ENCODE measurements at places on chromosomes 2 and 18.

DNA sequence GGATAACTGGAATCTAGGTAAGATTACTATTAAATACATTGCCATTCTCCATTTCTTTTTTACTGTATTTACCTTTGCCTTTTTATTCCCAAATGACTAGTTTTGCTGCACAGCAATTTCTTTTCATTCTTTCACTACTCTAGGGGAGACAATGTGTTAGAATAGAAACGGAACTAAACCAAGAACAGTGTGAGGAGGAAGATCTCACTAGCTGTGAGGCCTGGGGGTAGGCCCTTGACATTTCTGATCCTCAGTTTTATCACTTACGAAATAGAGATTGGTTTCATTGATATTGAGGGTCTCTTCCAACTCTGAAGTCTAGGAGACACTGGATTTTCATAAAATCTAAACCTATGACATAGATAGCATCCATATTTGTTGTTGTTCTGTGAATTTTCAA, 191.1 kb downstream of the IKZF2 start:
- no peak for DNase-seq

DNA sequence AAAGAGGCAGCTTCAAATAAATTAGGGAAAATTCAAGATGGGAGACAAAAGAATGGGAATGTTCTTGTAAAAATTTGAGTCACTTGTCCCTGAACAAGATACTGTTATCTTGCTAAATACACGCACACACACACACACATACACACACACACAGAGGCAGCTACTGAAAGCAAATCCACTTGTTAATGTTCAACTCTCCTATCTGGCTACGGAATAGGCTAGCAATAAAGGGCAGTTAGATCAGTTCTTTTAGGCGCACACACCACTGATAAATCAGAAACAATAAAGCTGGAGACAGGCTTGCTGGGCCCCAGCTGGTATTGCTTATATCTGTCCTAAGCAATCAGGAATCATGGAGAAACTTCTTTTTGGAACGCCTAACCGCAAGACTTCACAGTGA, 461.6 kb downstream of the BCL11A start:
- no peak for DNase-seq

DNA sequence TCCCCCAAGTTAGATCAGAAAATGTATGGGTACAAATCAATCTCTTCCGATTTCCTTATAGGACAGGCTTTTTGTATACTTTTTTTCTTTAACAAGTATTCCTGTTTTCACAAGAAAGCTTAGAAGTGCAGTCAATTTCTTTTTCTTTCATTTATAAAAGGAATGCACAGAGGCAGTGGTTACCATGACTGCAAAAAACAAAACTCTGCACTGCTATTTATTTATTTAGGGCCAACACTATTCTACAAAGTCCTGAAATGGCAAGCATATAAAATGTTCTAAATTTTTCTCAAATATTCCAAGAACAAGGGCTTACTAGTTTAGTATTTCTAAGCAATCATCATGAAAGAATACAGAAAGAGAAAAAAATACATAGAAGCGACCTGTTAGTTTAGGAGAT, 22.2 kb downstream of the ATAD2B start:
- DNase-seq: no peak

DNA sequence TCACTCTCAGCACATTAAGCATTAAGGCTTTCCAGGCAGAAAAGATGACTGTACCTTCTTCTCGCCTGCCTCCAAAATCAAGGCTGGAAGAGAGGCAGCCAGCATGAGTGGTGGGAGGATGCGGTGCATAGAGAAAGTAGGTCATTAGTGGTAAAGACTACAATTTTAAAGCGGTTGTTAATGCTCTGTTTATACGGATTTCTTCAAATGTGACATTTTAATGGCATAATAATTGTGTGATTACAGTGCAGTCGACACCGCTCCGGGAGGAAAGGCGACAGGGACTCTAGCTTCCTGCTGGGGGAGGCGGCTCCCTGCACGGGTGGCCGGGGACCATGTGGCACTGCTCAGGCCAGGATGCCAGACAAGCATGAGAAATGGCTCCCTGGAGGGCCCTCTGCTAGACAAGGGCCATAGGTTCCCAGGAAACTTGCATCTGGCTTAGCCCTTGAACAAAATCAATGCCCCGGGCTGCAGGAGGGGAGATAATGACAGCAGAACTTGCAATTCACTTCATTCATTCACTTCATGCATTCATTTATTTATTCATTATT, 129.6 kb downstream of the GALNT14 start:
- no peak for DNase-seq

DNA sequence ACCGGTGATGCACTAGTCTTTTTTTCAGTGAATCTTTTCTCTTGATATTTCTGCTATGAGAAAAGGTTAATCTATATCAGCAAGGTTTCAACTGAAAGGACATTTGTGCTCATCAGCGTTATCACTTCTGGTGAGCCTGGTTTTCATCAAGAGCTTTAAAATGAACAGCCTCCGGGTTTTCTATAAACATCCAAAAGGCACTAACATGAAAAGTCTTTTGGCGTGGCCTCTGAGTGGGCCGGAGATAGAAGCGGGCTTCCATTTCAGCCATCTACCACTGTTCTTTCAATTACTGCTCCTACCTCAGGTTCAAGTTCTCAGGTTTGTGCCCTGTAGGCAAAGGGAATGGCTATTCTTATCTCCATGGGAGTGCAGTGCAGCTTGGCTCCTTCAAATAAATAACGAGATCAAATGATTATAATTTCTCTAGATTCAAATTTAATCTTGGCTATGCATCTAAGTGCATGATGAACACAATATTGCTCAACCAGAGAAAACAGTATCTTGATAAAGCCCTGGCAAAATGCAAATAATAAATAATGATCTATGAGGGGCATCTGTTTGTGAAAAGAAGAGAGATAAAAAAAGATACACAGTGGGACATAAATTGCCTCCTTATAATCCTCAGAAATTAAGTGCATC, 314.8 kb downstream of the CDH2 start:
- no peak for DNase-seq

DNA sequence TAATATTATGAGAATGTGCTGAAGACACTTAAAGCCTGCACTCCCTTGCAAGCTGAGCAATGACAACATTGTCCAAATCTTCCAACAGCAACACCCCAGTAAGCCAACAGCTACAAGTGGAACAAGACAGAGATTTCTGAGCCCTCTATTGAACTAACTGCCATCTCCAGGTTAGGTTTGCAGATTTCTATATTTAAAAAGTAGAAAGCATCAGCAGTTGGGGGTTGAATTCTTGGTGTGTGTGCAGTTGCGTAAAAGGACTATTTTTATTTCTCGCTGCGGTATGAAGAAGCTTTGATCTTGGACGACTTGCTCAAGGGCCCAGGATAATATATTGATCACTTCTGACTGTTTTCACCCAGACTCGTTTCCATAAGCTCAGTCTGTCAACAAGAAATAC, 106.2 kb upstream of the ZFP36L2 start:
- no peak for DNase-seq

DNA sequence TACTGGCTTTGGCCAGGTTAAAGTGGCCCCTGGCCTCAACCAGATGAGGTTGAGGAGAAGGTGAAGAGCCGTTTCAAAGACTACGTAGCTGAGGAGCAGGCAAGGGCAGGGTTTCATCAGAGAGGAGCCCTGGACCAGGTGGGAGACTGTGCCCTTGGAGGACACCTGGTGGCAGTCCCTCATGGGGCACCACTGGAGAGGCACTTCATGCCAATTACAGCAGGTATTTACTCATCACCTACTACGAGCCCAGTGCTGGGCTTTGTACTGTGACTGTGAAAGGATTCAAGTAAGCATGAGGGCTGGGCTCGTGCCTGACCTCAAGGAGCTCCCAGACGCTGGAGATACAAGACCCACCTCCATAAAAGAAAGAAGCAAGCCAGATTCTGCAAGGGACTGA, 37.6 kb downstream of the SMAD7 start:
- peak; percentile 41 for DNase-seq

DNA sequence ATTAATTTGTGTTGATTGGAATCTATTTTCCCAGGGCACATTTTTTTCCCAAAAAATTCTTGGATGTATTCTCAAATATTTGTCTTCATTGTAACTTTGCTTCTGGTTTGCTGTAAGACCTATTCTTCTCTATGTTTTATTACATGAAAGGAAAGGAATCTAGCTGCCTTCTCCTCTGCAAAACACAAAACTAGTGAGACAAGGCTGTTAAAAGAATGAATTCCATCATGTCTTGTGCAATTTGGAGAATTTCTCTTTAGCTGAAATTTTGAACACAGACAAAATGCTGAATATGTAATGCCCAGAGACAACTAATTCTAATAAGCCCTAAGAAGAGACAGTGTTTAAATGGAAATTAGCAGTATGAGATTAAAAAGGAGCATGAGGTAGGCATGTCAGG, 275.9 kb downstream of the CDH20 start:
- DNase-seq: no peak

GRCh38 chr2:143691121-143691520, 561.9 kb downstream of the ARHGAP15 start:
- no peak for DNase-seq

- DNase-seq: no peak
Observed at GRCh38 chr2:127582863-127583861, 47.7 kb downstream of the MYO7B start.

DNA sequence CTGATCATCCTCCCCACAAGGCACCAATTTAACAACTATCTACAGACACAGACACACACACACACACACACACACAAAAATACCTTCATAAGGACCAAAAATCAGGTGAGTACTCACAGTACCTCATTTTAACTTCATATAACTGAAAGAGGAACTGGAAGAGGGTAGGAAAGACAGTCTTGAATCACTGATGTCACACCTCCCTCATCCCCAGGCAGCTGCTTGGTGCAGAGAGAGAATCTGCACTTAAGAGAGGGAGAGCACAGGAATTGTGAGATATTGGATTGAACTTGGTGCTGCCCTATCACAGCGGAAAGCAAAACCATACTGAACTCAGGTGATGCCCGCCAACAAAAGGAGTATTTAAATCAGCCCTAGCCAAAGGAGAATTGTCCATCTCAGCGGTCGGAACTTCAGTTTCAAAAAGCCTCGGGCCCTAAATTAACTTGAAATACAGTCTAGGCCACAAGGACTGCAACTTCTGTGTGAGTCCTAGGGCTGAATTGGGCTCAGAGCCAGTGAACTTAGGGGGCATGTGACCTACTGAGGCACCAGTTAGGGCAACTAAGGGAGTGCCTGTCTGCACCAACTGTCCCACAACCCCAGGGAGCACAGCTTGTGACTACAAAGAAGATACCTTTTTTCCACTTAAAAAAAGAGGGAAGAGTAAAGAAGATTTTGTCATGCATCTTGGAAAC, 211.1 kb downstream of the LRATD1 start:
- no peak for DNase-seq

DNA sequence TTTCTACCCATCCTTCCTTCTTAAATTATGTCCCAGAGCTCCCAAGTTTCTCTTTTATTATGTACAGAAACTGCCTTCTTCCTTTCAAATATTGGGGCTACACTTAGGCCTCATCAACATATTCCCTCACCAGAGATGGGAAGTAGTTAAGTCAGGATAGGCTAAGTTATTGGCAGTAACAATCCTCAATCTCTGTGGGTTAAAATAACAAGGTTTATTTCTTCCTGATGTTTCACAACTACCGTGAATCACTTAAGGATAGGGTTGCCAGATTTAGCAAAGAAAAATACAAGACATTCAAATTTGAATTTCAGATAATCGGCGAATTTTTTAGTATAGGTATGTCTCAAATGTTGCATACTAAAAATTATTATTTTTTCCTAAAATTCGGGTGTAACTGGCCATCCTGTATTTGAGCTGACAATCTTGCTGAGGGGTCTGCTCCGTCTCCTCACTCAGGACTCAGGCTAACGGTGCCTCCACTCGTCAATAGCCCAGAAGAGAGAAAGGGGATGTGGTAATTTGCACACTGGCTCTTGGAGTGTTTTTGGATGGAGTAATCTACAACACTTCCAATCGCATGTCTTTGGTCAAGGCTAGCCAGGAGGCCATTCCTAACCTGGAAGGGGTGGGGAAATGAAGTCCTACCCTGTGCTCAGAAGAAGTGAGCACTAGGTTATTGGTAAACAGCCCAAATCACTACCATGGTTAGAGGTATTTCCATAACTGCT, 91.7 kb downstream of the ACTR3 start:
- DNase-seq: no peak

- no peak for DNase-seq
Observed at GRCh38 chr2:101296371-101296770, 12.1 kb downstream of the RNF149 start.

GRCh38 chr2:28465148-28465885, 30.5 kb upstream of the PLB1 start:
- DNase-seq: no peak

All from effector memory CD4-positive, alpha-beta T cell (primary cell).